ENCODE measurements at places on chromosomes 3 and 15.

- DNase-seq, result no peak
These were observed 27.5 kb upstream of the THRB start for GRCh38 chr3:24522146-24522579.

DNA sequence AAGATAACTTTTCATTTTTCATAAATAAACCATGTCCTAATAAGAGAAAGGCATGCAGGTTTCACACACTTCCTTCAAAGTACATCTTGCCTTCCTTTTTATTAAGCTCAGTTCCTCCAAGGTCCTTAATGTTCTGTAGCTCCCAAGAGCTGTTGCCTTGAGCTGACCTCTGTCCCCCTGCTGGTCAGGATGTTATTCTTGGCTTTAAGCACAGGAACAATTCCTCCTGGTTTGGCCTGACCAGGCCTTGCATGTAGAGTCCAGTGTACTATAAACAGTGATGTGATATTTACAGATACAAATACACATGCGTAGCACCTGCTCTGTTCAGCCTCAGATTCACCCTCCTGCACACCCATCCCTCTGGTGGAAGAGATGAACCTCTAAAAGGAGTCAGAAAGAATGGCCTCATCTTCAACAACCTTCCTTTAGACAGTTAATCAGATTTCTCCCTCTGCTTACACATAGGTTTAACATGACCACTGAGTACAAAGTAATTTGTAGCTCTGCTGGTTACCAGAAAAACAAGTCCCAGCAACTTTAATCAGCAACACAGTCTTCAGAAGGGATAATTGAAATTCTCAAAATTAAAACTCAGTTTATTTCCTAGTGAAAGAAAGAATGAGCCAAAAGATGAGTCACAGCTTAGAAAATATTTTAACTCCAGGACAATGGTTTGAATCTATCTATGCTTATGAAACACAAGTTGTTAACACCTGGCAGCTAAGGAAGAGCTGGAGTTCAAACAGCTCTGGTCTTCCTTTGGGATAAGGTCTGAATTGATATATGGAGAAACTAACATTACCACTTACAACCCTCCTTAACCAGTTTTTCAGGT is 46.5 kb downstream of the PTPN9 start:
- no peak for DNase-seq

DNA sequence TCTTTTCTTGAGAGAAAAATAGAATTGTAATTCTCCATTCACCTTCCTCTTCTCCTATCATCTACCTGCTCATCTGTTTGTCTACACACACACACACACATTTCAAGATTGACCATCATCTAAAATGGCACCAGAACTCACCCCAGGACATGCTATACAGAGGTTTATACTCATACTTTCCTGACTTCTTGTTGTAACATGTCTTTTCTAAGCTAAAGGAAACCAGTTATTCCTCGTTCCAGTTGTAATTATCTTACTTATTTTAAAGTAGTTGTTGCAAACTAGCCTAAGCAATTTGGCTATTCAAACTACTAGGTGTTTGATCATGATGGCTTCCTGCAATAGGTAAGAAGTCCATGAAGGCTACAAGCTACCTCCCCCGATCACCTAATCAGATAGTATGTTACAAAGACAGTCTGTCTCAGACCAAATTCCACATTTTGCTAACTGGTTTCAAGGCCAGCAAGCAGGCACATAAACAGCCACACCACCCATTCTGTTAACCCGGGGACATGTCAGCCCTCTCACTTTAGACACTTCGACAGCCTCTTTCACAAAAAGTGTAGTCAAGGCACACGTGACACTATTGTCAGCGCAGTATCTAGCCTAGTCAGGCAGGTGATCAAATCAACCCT is 189.7 kb downstream of the SHQ1 start:
- no peak for DNase-seq

- DNase-seq, result no peak
These were observed 764.8 kb upstream of the NR2F2 start for GRCh38 chr15:95565690-95566089.

- DNase-seq, result no peak
These were observed 881.3 kb upstream of the NR2F2 start for GRCh38 chr15:95449230-95449628.

DNA sequence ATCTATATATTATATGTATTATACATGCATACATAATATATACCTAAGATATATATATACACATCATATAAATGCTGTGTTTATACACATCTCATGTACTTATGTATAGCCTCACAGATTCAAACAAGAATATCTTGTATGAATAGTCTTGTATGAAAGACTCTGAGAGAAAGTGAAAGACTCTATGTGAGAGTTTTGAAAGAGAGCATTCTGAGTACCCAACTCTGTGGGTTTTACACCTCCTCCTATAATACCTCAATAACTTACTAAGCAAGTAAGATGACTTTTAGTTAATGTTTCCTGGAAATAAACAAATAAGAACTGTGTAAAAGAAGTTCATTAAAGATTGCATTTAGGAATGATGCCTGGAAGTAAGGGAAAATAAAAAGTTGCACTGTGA is 108.1 kb upstream of the GMNC start:
- DNase-seq, result no peak

- peak; percentile 85 for DNase-seq
These were observed 626 bp downstream of the SEC62 start for GRCh38 chr3:169966951-169967915.

GRCh38 chr3:128521715-128522114 is 28.7 kb upstream of the GATA2 start:
- DNase-seq, result no peak

DNA sequence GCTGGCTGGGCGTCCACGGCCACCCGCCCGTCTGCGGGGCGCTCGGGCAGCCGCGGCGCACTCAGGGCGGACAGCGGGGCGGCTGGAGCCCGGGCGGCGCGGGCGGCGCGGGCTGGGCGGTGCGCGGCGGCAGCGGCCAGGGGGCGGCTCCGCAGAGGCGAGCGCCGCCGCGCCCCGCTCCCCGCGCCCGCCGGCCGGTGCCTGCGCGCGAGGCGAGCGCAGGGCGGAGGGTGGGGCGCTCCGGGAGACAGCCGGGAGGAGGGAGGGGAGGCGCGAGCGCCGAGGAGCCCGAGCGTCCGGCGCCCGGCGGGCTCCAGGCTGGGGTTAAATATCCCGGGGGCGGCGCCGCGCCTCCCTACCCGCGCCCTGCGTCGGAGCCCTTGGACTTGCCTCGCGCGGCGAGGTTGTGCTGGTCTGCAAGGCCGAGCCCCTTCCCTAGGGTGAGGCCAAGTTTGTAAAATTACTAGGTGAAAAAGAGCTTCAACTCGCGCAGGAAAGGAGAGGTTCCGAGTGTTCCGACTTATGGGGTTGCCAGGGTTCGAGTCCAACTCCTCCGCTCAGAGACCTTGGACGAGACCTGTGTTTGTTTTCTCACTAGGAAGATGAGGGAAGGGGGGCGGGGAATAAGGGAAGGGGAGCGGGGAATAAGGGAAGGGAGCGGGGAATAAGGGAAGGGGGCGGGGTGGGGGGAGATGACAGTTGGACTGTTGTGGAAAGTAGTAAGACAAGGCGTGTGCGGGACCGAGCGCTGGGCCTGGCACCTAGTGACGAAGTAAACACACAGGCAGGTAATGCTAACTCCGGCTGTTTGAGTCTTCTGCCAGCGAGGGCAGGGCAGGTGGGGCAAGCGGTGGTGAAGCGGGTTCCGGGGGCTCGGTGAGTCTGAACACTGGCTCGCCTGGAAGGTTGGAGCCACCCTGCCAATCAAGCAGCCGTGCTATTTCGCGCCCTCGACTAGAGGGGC is at the start of gene TNFAIP8L3:
Gene TNFAIP8L3 (minus strand): TSS at position 301 of the 964 bp plus-strand sequence. CDS start 311 bp downstream, outside the sequence.
- no peak for DNase-seq

GRCh38 chr3:152436707-152437590 is 168.2 kb downstream of the MBNL1 start:
- no peak for DNase-seq
